ENCODE measurements at places on chromosomes 3 and 15. TPM values are rescaled to one million over a fixed set of nuclear protein-coding genes. Genes with fewer than 3 reads are reported as not detected.
A peak's percentile ranks its signal among the peaks of the same experiment; 100 is the strongest.

The LTF gene
- not detected for total RNA-seq

The CYP1A2 gene
- not detected for total RNA-seq

The SENP7 gene
- total RNA-seq, result 28.3 TPM

The TMEM39A gene
- total RNA-seq, result 42.8 TPM

GRCh38 chr3:139357899-139358298 is 14.1 kb downstream of the MRPS22 start:
- peaks cover 15% of the 10 kb centered on the region for H3K4me1 ChIP-seq
- H3K27ac ChIP-seq, result no peak overlapping the region
- peaks cover 80% of the 10 kb centered on the region for H3K36me3 ChIP-seq
- DNase-seq, result no peak
- H3K27me3 ChIP-seq, result no peaks in the 10 kb centered on the region
- no peak overlapping the region for H3K4me3 ChIP-seq

- no peak for DNase-seq
- H3K4me3 ChIP-seq, result no peak overlapping the region
- H3K27ac ChIP-seq, result no peak overlapping the region
- H3K36me3 ChIP-seq, result no peaks in the 10 kb centered on the region
- peaks cover 8% of the 10 kb centered on the region for H3K27me3 ChIP-seq
- H3K4me1 ChIP-seq, result no peaks in the 10 kb centered on the region
Measured at GRCh38 chr15:39889601-39890000, 30.5 kb downstream of the GPR176 start.

DNA sequence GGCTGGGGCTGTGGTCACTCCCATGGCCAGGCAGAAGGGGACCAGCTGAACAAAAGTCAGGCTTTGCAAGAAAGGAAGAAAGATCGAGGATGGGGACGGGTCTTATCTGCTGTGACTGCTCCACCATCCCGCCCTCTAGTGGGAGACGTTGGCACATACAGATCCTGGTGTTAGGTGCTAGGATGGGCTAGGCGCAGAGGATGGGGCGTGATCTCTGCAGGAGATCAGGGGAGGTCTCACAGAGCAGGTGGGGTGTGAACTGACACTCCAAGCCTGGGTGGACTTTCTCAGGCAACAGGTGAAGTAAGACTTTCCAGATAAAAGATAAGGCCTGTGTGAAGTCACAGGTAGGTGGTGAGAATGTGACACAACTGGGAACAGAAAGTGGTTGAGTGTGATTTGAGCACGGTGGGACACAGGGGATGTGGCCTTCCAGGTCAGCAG is 141.9 kb upstream of the SMAD3 start:
- H3K36me3 ChIP-seq, result no peaks in the 10 kb centered on the region
- peaks cover 8% of the 10 kb centered on the region for H3K4me1 ChIP-seq

DNA sequence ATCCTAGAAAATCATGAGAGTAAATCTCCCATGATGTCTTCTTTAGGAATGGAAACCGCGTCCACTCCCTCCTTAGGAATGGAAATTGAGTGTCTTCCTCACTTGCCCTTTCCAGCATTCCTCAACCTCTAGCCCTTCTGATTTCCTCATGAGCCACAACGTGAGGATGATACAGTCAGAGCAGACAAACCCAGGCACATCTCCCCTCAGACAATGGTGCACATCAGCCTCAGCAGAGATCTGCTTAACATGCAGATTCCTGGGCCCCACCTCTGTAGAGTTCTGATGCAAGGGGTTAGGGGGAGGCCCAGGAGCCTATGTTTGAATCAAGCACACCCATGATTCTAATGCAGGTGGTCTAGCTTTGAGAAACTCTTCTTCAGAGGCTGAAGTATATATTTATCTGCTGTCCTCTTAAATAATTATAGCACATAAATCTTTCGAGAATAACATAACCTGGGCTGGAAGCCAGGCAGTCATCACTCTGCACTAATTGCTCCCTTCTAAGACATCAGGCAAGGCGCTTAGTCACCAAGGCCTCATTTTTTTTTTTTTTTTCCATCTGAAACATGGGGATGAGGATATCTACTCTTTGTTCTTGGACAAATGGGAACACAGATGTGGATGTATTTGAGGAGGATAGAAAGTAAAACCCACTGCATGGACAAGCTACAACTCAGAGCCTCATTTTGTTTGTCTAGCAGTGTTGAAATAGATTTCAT is 81.7 kb downstream of the PRICKLE2 start:
- no peaks in the 10 kb centered on the region for H3K36me3 ChIP-seq
- DNase-seq, result no peak
- no peak overlapping the region for H3K27ac ChIP-seq
- no peaks in the 10 kb centered on the region for H3K27me3 ChIP-seq
- H3K4me3 ChIP-seq, result no peak overlapping the region

- H3K4me1 ChIP-seq, result peaks cover 11% of the 10 kb centered on the region
- no peak overlapping the region for H3K4me3 ChIP-seq
- H3K27ac ChIP-seq, result no peak overlapping the region
- no peak for DNase-seq
- H3K27me3 ChIP-seq, result peaks cover 64% of the 10 kb centered on the region
Measured at GRCh38 chr15:39578851-39579486, 1.9 kb upstream of the THBS1 start.

- peaks cover 50% of the 10 kb centered on the region for H3K36me3 ChIP-seq
- H3K4me1 ChIP-seq, result peaks cover 4% of the 10 kb centered on the region
- no peak for DNase-seq
- no peak overlapping the region for H3K27ac ChIP-seq
Measured at GRCh38 chr3:138547342-138547975, 46.6 kb downstream of the CEP70 start.

DNA sequence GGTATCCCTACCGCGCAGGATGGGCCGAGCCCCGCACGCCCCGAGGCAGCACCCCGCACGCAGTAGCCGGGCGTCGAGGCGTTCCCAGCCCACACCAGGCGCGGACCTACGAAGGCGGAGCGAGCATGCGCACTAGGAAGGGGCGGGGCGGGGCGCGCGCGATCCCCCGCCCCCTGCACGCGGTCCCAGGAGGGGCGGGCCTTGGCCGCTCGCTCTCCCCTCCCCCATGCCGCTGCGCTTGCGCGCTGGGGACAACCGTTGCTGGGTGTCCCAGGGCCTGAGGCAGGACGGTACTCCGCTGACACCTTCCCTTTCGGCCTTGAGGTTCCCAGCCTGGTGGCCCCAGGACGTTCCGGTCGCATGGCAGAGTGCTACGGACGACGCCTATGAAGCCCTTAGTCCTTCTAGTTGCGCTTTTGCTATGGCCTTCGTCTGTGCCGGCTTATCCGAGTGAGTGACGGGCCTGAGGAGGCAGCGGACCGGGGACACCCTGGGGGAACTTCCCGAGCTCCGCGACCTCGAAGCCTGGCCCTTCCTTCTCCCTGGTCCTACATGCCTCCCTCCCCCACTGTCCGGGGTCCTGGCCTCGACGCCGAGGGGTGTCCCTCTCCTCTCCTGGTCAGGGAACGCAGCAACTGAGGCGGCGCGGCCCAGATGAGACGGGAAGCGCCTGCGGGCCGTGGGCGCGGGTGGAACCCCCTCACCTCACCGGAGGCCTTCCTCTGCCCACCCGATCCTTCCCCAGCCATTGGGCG is at the start of gene SPESP1:
TSS of gene SPESP1 (plus strand) at position 258 of the 755 bp plus-strand sequence. CDS start at position 387, 129 bp downstream.
- DNase-seq, result peak; percentile 54
- peak within 1 kb of the TSS; percentile 37 for H3K4me3 ChIP-seq
- H3K36me3 ChIP-seq, result no peaks in the 10 kb centered on the region
- H3K4me1 ChIP-seq, result peaks cover 2% of the 10 kb centered on the region
- H3K27me3 ChIP-seq, result peaks cover 15% of the 10 kb centered on the region

- no peaks in the 10 kb centered on the region for H3K36me3 ChIP-seq
- H3K27ac ChIP-seq, result no peak overlapping the region
- peaks cover 10% of the 10 kb centered on the region for H3K27me3 ChIP-seq
- peaks cover 3% of the 10 kb centered on the region for H3K4me1 ChIP-seq
Measured at GRCh38 chr15:59830098-59830497, 141.0 kb upstream of the BNIP2 start.

- H3K27me3 ChIP-seq, result no peaks in the 10 kb centered on the region
- H3K4me3 ChIP-seq, result peak overlapping the region; percentile 94
- H3K27ac ChIP-seq, result peak overlapping the region; percentile 90
- peaks cover 78% of the 10 kb centered on the region for H3K4me1 ChIP-seq
Measured at GRCh38 chr15:63506537-63507035, 2.2 kb downstream of the USP3 start.

GRCh38 chr3:17013571-17013970 is 128.8 kb downstream of the PLCL2 start:
- H3K27me3 ChIP-seq, result no peaks in the 10 kb centered on the region
- H3K27ac ChIP-seq, result no peak overlapping the region
- no peak for DNase-seq
- H3K4me1 ChIP-seq, result peaks cover 2% of the 10 kb centered on the region

DNA sequence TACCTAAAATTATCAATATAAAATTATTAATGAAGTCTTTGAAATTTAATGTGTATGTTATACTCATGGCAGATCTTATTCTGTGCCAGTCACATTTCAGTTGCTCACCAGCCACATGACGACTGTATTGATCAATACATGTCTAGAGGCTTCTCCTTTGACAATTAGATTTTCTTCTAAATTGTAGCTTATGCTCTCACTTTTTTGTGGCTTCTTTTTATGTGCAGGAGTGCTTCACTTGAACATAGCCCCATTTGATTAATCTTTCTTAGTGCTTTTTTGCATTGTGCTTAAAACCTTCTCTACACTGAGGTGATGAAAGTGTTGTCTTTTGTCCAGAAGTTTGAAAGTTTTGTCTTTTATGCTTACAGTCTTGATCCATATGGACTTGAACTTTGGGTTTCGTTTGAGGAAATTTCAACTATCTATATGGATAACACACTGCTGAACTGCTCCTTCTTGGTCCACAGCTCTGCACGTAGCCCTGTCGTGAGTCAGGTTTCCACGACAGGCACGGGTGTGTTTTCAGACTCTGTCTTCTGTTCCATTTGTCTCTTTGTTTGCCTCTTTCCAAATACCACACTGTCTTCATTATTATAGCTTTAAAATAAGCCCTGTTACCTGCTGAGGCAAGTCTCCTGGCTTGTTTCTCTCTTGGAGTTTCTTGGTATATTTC is 393.9 kb upstream of the CFAP20DC start:
- H3K4me3 ChIP-seq, result peak overlapping the region; percentile 21
- peaks cover 41% of the 10 kb centered on the region for H3K4me1 ChIP-seq
- no peaks in the 10 kb centered on the region for H3K27me3 ChIP-seq

- no peak overlapping the region for H3K27ac ChIP-seq
- peaks cover 50% of the 10 kb centered on the region for H3K36me3 ChIP-seq
- H3K4me3 ChIP-seq, result no peak overlapping the region
Measured at GRCh38 chr3:172569128-172570008, 46.1 kb upstream of the TNFSF10 start.

DNA sequence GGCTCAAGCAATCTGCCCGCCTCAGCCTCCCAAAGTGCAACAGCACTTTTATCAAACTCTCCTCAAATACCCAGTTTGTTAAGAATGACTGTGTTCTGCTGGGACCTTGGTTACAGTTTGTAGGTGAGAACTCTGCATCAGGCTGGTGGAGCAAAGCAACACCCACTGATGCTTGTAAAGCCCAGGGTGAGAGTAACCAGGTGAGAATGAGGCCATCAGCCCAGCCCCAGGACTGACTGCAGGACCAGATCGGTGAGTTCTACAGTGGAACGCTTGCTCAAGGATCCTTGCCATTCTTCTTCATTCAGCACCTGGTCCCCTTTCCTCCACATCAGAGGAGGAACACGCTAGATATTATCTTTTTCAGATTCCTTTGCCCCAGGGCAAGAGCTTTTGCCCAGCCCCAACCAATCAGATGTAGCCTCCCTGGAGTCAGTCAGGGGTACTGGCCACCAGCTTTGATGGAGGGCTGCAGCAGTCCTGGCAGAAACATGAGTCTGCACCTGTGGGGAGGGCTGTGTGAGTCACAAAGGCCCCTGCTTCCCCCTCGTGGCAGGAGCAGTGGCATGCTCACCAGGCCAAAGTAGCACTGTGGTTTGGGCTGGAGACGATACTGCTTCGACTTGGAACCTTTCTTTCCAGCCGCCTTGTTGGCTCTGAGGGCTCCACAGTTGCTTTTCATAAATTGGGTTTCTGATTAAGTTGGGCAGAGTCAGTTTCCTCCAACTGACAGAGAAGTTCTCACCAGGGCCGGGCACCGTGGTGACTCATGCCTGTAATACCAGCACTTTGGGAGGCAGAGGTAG is 3.5 kb upstream of the SHISA5 start:
- H3K4me3 ChIP-seq, result no peak overlapping the region
- H3K36me3 ChIP-seq, result no peaks in the 10 kb centered on the region
- peak overlapping the region; percentile 83 for H3K27ac ChIP-seq
- peaks cover 56% of the 10 kb centered on the region for H3K4me1 ChIP-seq
- DNase-seq, result peak; percentile 82
- H3K27me3 ChIP-seq, result peaks cover 16% of the 10 kb centered on the region

GRCh38 chr3:61236556-61236955 is 14.7 kb downstream of the FHIT start:
- H3K36me3 ChIP-seq, result no peaks in the 10 kb centered on the region
- no peaks in the 10 kb centered on the region for H3K27me3 ChIP-seq
- no peak overlapping the region for H3K27ac ChIP-seq
- H3K4me3 ChIP-seq, result no peak overlapping the region

- no peak overlapping the region for H3K27ac ChIP-seq
- no peak for DNase-seq
- no peaks in the 10 kb centered on the region for H3K36me3 ChIP-seq
- H3K4me3 ChIP-seq, result no peak overlapping the region
Measured at GRCh38 chr15:93238641-93239040, 149.6 kb upstream of the RGMA start.

DNA sequence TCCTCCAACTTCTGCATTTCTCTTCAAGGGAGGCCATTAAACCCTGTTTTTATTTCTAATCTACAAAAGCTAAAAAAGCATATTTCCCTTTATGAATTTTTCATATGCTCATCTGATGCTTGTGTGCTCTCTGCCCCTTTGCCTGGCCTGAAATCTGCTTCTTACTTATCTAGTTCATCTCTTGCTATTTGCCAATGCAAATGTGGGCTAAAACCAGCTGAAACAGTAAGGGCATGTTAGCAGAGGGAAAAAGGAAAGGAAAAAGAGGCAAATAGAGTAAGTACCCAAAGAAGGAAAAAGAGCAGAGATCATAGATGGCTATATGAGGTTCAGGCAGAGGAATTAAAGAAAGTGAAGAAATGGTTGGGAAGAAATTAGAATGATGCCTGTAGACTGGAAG is 185.2 kb downstream of the CNTN4 start:
- H3K36me3 ChIP-seq, result no peaks in the 10 kb centered on the region
- DNase-seq, result no peak
- no peaks in the 10 kb centered on the region for H3K4me1 ChIP-seq
- no peak overlapping the region for H3K27ac ChIP-seq

- H3K27ac ChIP-seq, result peak overlapping the region; percentile 58
- peaks cover 83% of the 10 kb centered on the region for H3K36me3 ChIP-seq
- H3K4me1 ChIP-seq, result peaks cover 94% of the 10 kb centered on the region
Measured at GRCh38 chr3:16305111-16305541, 40.1 kb downstream of the OXNAD1 start.

DNA sequence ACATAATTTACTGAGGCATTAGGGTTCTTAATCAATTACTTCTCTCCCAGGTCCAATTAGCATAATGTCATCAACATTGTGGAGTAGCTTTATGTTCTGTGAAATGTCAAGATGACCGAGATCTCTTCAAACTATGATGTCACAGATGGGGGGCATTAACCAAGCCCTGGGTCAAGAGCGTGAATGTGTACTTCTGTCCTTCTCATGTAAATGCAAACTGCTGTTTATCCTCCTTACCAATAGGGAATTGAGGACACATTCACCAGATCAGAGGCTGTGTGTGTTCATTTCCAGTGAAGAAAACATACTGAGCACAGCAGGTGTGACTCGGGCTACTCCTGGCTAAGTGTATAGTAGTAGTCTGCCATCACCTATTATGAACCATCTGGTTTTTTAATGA is 177.9 kb downstream of the MINAR1 start:
- H3K27ac ChIP-seq, result no peak overlapping the region
- DNase-seq, result no peak
- H3K27me3 ChIP-seq, result peaks cover 2% of the 10 kb centered on the region

Measured in activated CD4-positive, alpha-beta memory T cell treated with anti-CD3 and anti-CD28 coated beads, Interleukin-2, amount 10 ng/mL, durations not matched to agents 7 days and 5 days (primary cell).